ENCODE measurements at places on chromosomes 4 and X. TPM values are rescaled to one million over a fixed set of nuclear protein-coding genes. Genes with fewer than 3 reads are reported as not detected.

OTC gene
- total RNA-seq, result 125 TPM

CACNA1F gene
- total RNA-seq, result not detected

GRCh38 chrX:6821730-6822129 is 286.8 kb upstream of the VCX3A start:
- no peak for DNase-seq

DNA sequence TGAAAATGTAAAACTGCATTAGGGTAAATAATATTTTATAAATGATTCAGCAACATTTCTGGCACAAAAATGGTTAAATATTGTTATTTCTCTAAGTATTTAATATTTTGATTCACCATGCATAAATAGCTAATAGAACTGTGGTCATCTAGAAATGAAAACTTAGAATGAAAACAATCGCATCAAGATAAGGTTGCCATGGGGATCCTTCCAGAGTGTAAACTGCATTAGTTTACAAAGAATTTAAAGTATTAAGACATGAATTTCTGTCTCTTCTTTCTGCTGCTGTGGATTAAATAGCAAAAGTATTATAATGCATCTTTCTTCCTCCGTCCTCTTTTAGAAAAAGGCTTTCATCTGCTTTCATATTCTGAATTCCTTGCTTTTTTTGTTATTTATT is 1064.6 kb upstream of the SLIT2 start:
- no peak for DNase-seq

DNA sequence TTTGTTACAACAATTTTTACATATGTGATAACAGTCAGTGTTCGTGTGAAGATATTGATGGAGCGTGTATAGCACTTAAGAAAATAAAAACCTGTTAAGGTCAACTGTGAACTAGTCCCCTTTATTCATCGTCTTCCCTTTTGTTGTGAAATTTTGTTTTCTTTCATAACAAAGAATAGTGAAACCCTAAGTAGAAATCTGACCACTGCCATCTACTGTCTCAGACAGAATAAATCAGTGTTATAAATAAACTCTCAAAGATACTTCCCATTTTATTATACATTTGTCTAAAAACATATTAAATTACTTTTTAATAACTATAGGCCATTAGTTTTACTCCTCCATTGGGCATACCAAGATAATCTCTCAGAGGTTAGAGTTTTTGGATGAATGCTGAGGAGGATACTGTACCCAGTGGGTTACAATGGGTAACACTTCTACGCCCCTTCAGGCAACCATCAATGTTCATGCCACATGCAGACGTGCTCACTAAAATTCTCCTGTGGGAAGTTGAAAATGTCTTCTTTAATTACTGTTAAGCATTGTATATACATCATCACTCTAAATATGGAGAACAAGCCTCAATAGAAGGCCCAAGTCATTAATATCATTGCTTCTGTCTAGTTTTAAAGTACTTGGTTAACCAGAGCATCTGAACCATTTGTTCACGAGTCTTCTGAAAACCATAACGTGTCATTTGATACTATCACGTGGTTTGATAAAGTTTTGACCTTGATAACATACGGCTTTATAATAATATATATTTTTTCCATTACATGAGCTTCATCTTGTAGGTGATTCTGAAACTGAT is 171.2 kb downstream of the TMA16 start:
- no peak for DNase-seq

GRCh38 chr4:27293831-27294230 is 433.2 kb downstream of the STIM2 start:
- DNase-seq, result no peak
